Central memory CD8-positive, alpha-beta T cell (primary cell): ENCODE measurements at places on chromosomes 6 and 20.

GRCh38 chr20:47988676-47989075 is 203.4 kb upstream of the SULF2 start:
- DNase-seq = no peak

GRCh38 chr20:3045042-3045815 is 623 bp upstream of the MRPS26 start:
- DNase-seq = peak; percentile 33

GRCh38 chr20:23152308-23152892 is 66.3 kb upstream of the CD93 start:
- DNase-seq = no peak

GRCh38 chr20:4544765-4545164 is 176.9 kb upstream of the PRND start:
- no peak for DNase-seq

- no peak for DNase-seq
These were observed 747.6 kb downstream of the RFPL4B start for GRCh38 chr6:113094779-113095178.
